Diencephalon (tissue), 1 donor: ENCODE measurements at places on chromosomes 3 and 15. TPM values are rescaled to one million over a fixed set of nuclear protein-coding genes. Genes with fewer than 3 reads are reported as not detected.

AGBL1 gene
- total RNA-seq: 3.0 TPM

SUCLG2 gene
- total RNA-seq: 17.3 TPM

SLC9C1 gene
- total RNA-seq: 0.23 TPM

VEPH1 gene
- total RNA-seq: 26.1 TPM

AADACL2 gene
- not detected for total RNA-seq

IL1RAP gene
- total RNA-seq: 11.5 TPM

CNTN6 gene
- 35.1 TPM for total RNA-seq

TMEM62 gene
- total RNA-seq: 28.1 TPM

LARP6 gene
- total RNA-seq: 11.3 TPM

TEX55 gene
- not detected for total RNA-seq

FNDC3B gene
- 24.9 TPM for total RNA-seq

VPS13C gene
- total RNA-seq: 113 TPM
